Cardiac muscle cell (in vitro differentiated cells and primary cell): ENCODE measurements at places on chromosomes 5 and 9. TPM values are rescaled to one million over a fixed set of nuclear protein-coding genes. Genes with fewer than 3 reads are reported as not detected.

The FSD1L gene
- polyA plus RNA-seq, result 10.1 and 11.9 TPM in 2 replicates

The ADAMTSL1 gene
- polyA plus RNA-seq, result 12.6 and 34.0 TPM in 2 replicates

The FCN2 gene
- polyA plus RNA-seq, result not detected in 2 replicates

The LIX1 gene
- 80.1 and 96.0 TPM in 2 replicates for polyA plus RNA-seq

The CDC20B gene
- 0.39 and 0.89 TPM in 2 replicates for polyA plus RNA-seq

The STPG3 gene
- polyA plus RNA-seq, result 3.2 and 3.3 TPM in 2 replicates

The OTP gene
- not detected in 2 replicates for polyA plus RNA-seq

The PCDHGA3 gene
- polyA plus RNA-seq, result 1.4 and 2.2 TPM in 2 replicates

The ZDHHC11 gene
- 5.0 and 12.4 TPM in 2 replicates for polyA plus RNA-seq

The PCDHGA1 gene
- 0.40 and 1.2 TPM in 2 replicates for polyA plus RNA-seq

The ZNF169 gene
- 5.6 and 6.3 TPM in 2 replicates for polyA plus RNA-seq

The RPL35 gene
- 1,204 and 1,356 TPM in 2 replicates for polyA plus RNA-seq

The PCDH12 gene
- 0.44 and 0.87 TPM in 2 replicates for polyA plus RNA-seq

The SPATA31D4 gene
- not detected in 2 replicates for polyA plus RNA-seq

The CERCAM gene
- 38.6 and 58.1 TPM in 2 replicates for polyA plus RNA-seq

The PRPF4 gene
- 26.7 and 30.6 TPM in 2 replicates for polyA plus RNA-seq

The SPOCK1 gene
- polyA plus RNA-seq, result 4.1 and 12.6 TPM in 2 replicates

The SMU1 gene
- 16.4 and 25.0 TPM in 2 replicates for polyA plus RNA-seq

The CMYA5 gene
- 19.8 and 44.0 TPM in 2 replicates for polyA plus RNA-seq

The ERAP2 gene
- polyA plus RNA-seq, result 0.35 and 0.40 TPM in 2 replicates

The NR3C1 gene
- 9.4 and 16.5 TPM in 2 replicates for polyA plus RNA-seq

The IL4 gene
- not detected in 2 replicates for polyA plus RNA-seq

The OR1J2 gene
- polyA plus RNA-seq, result not detected in 2 replicates

The NOL8 gene
- 21.6 and 26.2 TPM in 2 replicates for polyA plus RNA-seq

The TYRP1 gene
- 0.59 TPM in 1 of 2 replicates, not detected in the other for polyA plus RNA-seq

The PCDHGC5 gene
- polyA plus RNA-seq, result not detected in 2 replicates

The PSMB7 gene
- polyA plus RNA-seq, result 226 and 282 TPM in 2 replicates
